Glutamatergic neuron (in vitro differentiated cells): ENCODE measurements at places on chromosomes 5 and 9. TPM values are rescaled to one million over a fixed set of nuclear protein-coding genes. Genes with fewer than 3 reads are reported as not detected.
A peak's percentile ranks its signal among the peaks of the same experiment; 100 is the strongest.

DNA sequence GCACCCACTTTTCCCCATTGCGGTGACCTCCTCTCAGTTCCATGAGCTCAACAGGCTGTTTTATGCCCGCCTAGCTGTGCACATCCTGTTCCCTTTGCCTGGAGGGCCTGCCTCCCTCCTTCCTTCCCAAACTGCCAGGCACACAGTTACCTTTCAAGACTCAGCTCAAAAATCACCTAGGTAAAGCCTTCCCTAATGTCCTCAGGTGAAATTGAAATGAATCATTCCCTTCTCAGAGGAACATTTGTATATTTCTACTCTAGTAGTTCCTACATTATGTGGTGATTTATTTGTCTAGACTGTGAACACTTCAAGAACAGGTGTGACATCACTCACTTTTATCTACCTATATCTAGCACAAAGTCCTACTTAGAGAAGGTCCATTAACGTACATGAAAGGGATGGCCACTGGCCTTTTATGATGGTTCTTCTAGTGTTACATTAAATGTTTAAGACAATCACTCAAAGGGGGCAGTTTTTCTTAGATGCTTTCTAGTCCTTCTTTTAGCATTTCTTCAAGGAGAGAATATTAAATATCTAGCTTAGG is 103.5 kb upstream of the EQTN start:
- H3K36me3 ChIP-seq = no peaks in the 10 kb centered on the region
- no peak overlapping the region for H3K27ac ChIP-seq
- no peaks in the 10 kb centered on the region for H3K4me1 ChIP-seq
- no peaks in the 10 kb centered on the region for H3K27me3 ChIP-seq
- DNase-seq = no peak

DNA sequence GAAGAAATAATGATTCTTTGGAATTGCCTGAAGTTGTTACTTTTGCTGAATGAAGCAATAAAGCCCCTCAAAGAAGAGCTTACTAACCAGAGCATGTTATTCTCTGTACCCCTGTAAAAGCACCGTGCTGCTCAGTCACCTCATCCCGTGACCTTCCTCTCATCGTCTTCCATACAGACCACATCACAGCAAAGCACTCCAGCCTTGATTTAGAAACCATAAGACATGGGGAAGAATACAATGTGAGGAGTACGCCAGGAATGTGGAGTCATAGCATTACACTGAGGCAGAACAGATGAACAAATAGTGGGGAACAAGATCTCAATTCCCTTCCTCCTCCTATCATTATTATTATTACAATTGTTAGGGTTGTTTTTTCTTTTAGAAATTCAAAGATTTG is 49.1 kb downstream of the ERAP1 start:
- H3K4me3 ChIP-seq = no peak overlapping the region
- H3K36me3 ChIP-seq = no peaks in the 10 kb centered on the region
- H3K27me3 ChIP-seq = peaks cover 5% of the 10 kb centered on the region
- peaks cover 7% of the 10 kb centered on the region for H3K4me1 ChIP-seq
- DNase-seq = no peak
- no peak overlapping the region for H3K27ac ChIP-seq

DNA sequence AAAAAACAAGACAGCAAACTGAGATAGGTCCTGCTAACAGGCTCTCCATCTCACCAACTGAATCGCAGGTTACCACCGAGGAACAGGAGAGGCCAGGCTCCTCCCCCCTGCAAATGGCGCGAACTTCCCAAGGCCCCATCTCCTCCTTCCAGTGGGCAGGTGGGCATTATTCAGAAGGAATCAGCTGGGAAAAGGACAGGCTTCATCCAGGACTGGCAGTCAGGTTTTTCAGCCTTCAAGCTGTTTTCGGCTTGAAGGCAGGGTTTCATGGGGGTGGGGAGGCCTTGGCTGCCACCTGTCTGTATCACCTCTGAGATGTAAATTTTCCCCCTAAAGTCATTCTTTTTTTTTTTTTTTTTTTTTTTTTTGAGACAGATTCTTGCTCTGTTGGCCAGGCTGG is 79.4 kb downstream of the SFXN1 start:
- no peak for DNase-seq
- no peak overlapping the region for H3K4me3 ChIP-seq
- peaks cover 3% of the 10 kb centered on the region for H3K4me1 ChIP-seq
- no peaks in the 10 kb centered on the region for H3K36me3 ChIP-seq

DNA sequence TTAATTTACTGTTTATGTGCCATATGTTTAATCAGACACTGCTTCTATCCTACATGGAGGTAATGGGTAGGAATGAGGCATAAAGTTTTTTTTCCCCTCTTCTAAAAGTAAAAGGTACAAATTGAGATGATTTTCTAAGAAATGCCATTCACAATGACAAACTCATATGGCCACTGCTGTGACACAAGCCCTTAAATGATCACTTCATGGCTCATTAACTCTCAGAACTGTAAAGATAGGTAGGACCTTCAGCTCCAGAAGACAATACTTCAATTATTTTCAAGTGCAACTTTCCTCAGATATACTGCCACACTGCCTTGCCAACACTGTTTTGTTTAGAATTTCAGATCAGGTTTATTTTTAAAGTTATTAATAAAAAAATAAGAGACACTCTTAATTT is 362.9 kb upstream of the ZNF608 start:
- no peak overlapping the region for H3K4me3 ChIP-seq
- no peaks in the 10 kb centered on the region for H3K36me3 ChIP-seq
- DNase-seq = no peak
- no peaks in the 10 kb centered on the region for H3K4me1 ChIP-seq

Gene SPATA31E1
- total RNA-seq = 0.71 TPM

GRCh38 chr5:41510176-41510831 is at the start of gene PLCXD3:
TSS of gene PLCXD3 (minus strand) at chr5:41510601. CDS start at chr5:41510526, 75 bp downstream.
- peaks cover 10% of the 10 kb centered on the region for H3K27me3 ChIP-seq
- peaks cover 5% of the 10 kb centered on the region for H3K4me1 ChIP-seq
- peak; percentile 42 for DNase-seq
- no peaks in the 10 kb centered on the region for H3K36me3 ChIP-seq
- H3K27ac ChIP-seq = no peak within 1 kb of the TSS
- H3K4me3 ChIP-seq = peak within 1 kb of the TSS; percentile 84

DNA sequence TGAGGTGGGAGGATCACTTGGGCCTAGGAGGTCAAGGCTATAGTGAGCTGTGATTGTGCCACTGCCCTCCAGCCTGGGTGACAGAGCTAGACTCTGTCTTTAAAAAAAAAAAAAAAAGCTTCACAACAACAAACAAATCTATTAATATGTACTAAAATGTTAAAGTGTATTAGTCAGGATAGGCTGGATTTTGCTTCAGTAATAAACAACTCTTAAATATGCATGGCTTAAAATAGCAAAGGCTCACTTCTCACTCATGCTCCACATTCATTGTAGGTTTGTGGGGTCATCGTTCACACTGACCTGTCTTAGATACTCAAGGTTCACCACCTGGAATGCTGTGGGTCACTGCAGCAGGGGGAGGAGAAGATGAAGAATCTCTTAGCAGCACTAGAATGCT is 33.8 kb upstream of the COL15A1 start:
- no peak for DNase-seq
- H3K4me3 ChIP-seq = no peak overlapping the region
- no peaks in the 10 kb centered on the region for H3K4me1 ChIP-seq
- no peak overlapping the region for H3K27ac ChIP-seq

Gene WDR38
- not detected for total RNA-seq

Gene LCN1
- total RNA-seq = not detected

DNA sequence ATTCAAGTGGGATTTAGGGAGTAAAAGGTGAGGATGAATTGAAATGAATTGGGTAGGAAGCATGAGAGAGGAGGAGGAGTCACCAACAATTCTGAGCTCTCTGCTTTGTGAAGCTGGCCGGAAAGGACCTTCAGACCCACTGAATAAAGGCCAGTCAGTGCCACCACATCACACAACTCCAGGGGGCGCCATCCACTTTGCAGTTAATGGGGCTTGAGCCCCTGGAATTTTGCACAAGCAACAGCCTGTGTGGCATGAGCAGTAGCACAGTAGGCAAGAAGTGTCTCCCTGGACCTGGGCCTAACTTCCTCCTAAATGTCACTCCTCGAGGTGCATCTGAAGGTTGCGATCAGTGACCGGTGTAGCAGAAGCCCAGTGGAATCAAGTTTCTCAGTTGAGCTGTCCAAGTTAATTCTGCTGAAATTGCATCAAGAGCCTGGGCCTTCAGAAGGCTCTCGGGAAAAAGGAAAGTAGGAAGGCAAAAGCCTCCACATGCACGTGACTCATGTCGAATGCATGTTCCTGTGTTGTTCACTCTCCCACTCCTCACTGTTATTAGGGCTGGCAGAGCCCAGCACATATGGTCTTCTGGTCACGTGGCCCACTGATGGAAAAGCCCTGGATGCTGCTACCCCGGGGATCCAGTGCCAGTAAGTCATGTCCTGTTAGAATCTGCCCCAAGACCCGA is 27.8 kb upstream of the GLIS3 start:
- peaks cover 5% of the 10 kb centered on the region for H3K36me3 ChIP-seq
- H3K4me3 ChIP-seq = no peak overlapping the region
- H3K27ac ChIP-seq = no peak overlapping the region
- DNase-seq = no peak

GRCh38 chr9:108467653-108468324 is 388.0 kb downstream of the ACTL7B start:
- H3K27ac ChIP-seq = no peak overlapping the region
- DNase-seq = no peak
- H3K4me1 ChIP-seq = no peaks in the 10 kb centered on the region
- no peaks in the 10 kb centered on the region for H3K27me3 ChIP-seq
- H3K36me3 ChIP-seq = no peaks in the 10 kb centered on the region
- H3K4me3 ChIP-seq = no peak overlapping the region

- peaks cover 5% of the 10 kb centered on the region for H3K36me3 ChIP-seq
- peaks cover 54% of the 10 kb centered on the region for H3K4me1 ChIP-seq
- peaks cover 5% of the 10 kb centered on the region for H3K27me3 ChIP-seq
- DNase-seq = no peak
Observed at GRCh38 chr9:112570671-112571167, 84.1 kb downstream of the KIAA1958 start.

DNA sequence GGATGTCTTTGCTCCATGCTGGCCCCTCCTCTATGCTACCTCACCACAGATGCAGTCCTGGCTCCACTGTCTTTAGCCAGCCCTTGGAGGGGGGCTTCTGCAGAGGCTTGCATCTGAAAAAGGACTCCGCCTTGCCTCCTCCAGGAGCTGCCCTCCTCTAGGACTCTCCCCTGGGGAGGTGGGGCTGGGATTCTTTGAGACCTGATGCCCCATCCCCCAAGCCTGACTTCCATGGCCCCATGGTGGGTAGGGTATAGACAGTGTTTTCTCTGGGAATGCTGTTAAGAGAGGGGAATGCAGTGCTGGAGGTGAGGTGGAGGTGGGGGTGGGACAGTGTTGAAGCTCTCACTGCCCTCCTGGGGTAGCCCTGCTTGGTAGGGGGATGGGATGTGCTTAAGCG is 14.3 kb downstream of the JADE2 start:
- no peaks in the 10 kb centered on the region for H3K36me3 ChIP-seq
- no peak for DNase-seq
- no peak overlapping the region for H3K4me3 ChIP-seq
- peaks cover 6% of the 10 kb centered on the region for H3K27me3 ChIP-seq

- H3K4me1 ChIP-seq = peaks cover 10% of the 10 kb centered on the region
- peak; percentile 71 for DNase-seq
- H3K27ac ChIP-seq = no peak overlapping the region
Observed at GRCh38 chr5:179530069-179530998, 20.0 kb upstream of the RUFY1 start.

Gene PRR16
- total RNA-seq = 0.25 TPM

Gene TPPP
- total RNA-seq = 44.5 TPM

DNA sequence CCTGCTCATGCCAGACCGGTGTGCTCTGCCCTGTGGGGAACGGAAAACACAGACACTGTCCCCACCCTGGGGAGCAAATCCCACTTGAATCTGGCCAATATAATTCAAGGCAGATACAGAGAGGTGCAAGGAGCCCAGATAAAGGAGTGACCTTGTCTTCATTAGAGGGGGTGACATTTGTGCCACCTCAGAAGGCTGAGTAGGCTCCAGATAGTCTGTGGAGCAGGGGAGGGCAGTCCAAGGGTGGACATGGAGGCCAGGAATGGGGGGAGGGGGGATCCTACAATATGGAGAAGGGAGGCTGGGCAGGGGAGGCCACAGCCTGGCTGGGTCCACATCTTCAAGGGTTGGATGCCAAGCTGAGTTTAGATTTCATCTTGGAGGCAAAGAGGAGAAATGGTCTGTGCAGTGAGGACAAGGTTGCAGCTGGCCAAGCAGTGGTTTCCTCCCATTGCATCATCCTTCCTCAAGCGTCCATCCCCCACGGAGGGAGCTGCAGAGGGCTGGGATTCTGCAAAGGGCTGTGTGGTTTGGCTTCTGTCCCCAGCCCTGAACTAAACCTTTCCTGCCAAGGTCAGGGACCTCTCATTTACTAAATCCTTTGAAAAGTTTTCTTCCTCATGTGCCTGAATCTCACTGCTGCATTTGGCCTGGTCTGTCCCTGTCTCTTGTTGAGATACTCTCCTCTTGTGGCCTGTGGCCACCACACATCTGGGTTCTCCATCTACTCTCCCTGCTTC is 60.1 kb downstream of the GALNT12 start:
- H3K27me3 ChIP-seq = peaks cover 2% of the 10 kb centered on the region
- no peak for DNase-seq
- peaks cover 9% of the 10 kb centered on the region for H3K36me3 ChIP-seq
- peak overlapping the region; percentile 46 for H3K27ac ChIP-seq
- no peak overlapping the region for H3K4me3 ChIP-seq

Gene C5orf58
- total RNA-seq = not detected

DNA sequence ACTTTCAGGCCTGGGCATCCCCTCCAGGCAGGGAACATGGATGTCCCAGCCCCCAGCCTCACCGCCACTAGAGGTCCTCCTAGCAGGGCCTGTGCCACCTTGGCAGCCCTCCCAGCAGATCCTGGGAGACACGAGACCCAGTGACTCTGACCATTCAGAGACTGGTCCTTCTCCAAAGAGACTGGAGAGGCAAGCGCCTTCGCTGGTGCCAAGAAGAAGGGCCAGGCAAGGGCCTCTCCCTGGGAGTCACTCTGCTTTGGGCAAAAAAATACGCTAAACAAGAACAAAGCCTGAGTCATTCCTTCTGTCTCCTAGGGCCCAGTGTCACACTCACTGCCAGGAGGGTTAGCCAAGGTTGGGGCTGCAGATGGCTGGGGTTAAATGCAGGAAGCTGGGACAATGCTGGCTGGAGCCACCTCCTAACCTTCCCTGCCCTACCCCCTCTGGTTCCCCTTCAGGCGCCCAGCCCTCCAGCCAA is 35.3 kb upstream of the SMIM23 start:
- H3K27ac ChIP-seq = no peak overlapping the region
- peaks cover 4% of the 10 kb centered on the region for H3K27me3 ChIP-seq
- no peak for DNase-seq
- H3K36me3 ChIP-seq = no peaks in the 10 kb centered on the region
- no peak overlapping the region for H3K4me3 ChIP-seq
